ENCODE measurements at places on chromosomes 3 and 15.

DNA sequence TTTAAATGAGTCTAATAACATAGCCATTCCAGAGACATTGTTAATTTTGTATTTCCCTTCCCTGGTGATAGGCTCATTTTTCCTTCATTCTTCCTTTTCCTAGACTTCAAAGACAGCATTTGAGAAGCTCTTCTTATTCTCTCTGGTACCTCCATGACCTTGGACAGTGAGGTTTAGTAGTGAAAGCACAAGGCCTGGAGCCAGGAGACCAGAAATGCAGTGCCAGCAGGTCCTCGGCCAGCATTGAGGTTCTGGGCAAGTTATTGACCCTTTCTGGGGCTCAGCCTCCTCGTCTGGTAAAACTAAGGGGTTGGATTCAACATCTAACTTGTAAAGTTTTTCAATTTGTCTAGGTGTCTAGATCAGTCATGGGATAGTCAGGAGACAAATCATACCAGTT, 146.9 kb downstream of the SV2B start:
- no peak for DNase-seq

- DNase-seq = no peak
These were observed 43.1 kb downstream of the BHLHE40 start for GRCh38 chr3:5022187-5022965.

DNA sequence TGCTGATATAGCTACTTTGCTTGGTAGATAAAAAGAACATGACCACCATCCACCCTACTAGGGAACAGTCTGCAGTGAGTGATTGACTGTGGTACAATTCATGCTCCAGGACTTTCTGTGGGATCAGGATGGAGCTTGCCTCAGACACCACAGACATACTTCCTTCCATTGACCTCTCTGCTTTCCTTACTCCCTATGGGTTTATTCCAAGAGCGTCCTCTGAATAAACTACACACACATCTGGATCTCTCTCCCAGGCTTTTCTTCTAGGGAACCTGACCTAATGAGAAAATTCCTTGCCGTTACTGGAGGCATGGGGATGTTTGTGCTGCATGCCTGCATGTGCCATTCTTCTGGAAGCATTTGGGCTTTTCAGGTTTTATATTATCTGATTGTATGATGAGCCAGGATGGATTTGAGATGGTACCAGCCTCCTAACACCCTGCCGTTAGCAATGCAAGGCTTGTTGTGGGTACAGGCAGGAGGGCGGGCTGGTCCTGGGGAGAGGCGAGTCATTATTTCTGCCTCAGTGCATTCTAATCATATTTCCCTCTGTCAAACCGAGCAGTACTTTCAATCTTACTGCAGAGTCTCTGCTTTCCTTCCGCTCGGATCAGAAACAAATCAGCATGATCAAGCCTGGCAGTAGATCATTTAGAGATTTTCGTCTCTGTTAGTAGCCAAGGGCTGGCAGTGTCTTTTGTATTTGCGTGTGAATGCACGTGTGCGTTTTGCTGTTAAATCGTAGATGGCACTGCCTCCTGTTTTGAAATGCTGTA, 279.2 kb downstream of the PDCD6IP start:
- DNase-seq = no peak

- DNase-seq = no peak
These were observed 172.1 kb downstream of the KLF13 start for GRCh38 chr15:31498756-31499155.

- DNase-seq = no peak
These were observed 36.7 kb downstream of the MAP2K5 start for GRCh38 chr15:67579164-67579563.

- no peak for DNase-seq
These were observed 44.2 kb upstream of the PLXNA1 start for GRCh38 chr3:126938520-126939337.

- no peak for DNase-seq
These were observed 54.8 kb downstream of the NMD3 start for GRCh38 chr3:161275919-161276318.

- no peak for DNase-seq
These were observed 1135.1 kb downstream of the TUSC7 start for GRCh38 chr3:117844676-117845075.

- DNase-seq = no peak
These were observed 80.1 kb downstream of the MYO1E start for GRCh38 chr15:59292442-59293151.

DNA sequence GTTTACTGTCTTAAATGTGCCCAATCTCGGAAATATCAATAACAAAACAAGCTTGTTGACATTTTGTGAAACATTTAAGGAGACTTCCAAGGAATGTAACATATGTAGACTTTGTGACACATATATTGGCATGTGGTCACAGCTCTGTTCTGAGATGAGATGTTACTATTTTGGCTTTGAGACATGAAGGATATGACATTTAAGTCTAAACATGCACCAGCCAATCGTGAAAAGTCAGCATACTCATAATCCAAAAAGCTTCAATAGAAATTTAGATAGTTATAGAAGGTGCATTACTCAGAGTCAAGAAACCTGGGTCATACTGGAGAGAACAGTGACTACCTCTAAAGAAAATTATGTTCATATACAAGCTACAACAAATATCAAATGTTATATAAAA, 13.4 kb downstream of the COMMD2 start:
- no peak for DNase-seq

- DNase-seq = no peak
These were observed 30.2 kb downstream of the ABI3BP start for GRCh38 chr3:100963041-100963440.

DNA sequence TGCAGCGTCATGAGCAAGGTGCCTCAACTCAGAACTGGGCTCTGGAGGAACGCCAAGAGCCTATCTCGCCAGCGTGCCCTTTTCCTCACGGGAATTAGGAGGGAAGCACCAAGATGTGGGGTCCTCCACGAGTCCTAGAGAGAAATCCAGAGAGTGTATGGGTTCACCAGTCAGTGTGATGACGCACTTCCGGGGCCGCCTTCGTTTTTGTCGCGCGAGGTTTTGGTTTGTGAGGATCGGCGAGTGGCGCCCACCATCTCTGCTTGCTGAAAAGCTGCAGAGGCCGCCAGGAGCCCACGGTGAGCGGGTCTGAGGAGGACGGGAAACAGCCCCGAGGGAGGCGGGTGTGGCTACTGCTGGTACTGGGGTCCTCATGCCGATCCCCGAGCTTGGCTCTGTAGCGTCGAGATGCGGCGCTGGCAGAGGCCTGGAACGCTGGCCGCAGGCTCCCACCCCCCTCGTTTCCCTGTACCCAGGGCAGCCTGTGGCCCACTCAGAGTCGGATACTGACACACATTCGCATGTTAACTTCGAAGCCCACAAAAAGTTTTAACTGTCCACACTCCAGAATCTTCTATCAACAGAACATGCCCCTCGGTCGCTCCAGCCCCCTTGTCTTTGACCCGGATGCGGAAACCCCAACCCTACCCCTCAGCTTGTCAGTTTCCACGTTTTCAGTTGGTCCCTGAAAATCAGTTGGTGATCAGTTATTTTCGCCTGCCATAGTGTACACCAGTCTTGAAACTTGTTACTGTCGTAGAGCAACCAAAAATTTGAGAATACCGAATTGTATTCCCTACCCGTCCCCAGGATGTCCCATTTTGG, 30.4 kb downstream of the ZNF662 start:
- DNase-seq = peak; percentile 1

DNA sequence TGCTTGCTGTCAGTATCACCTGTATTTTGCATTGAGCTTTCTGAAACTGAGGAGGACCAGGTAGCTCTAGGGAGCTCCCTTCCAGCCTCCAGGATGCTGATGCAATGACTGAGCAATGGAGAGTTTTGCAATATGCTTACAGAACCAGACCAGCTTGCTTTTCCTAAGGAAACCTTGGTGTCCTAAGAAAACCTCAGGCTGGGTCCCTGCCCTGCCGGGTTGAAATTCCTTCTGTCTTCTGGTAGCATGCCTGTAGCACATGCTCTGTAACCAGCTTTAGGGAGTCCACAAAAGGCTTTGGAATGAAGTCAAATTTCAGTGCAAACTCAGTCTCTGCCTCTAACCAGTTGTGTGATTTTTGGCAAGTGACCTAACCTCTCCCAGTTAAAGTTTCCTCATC, 65.8 kb upstream of the GSK3B start:
- no peak for DNase-seq

GRCh38 chr15:25877681-25878080, 14.6 kb upstream of the ATP10A start:
- DNase-seq = no peak

DNA sequence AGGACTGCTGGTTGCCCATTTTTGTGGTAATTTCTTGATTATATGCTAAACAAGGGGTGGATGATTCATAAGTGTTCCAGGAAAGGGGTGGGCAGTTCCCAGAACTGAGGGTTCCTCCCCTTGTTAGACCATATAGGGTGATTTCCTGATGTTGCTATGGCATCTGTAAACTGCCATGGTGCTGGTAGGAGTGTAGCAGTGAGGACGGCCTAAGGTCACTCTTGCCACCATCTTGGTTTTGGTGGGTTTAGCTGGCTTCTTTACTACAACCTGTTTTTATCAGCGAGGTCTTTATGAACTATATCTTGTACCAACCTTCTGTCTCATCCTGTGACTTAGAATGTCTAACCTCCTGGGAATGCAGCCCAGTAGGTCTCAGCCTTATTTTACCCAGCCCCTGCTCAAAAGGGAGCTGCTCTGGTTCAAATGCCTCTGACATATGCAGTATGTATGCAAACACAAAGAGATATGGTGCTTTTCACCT, 46.2 kb downstream of the C3orf38 start:
- no peak for DNase-seq

GRCh38 chr15:81295486-81296121, 28.3 kb downstream of the STARD5 start:
- DNase-seq = no peak

DNA sequence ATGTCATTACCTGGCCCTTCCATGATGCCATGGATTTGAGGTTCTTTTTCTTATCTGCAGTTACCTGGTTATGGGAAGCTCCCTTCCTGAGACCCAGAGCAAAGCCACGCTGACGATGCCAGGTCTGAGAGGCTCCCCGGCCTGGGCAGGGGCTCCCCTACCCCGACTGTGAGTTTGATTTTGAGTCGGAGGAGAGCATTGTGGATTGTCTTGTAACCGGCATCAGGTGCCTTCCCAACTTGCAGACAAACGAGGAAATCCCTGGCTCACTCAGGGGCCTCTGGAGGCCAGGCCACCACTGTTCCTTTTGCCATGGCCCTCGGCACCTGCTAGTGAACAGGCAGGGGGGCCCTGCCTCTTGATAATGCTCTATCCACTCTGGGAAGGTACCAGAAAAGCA, 151.4 kb downstream of the ATP10A start:
- no peak for DNase-seq

- DNase-seq = no peak
These were observed 713.5 kb upstream of the LMCD1 start for GRCh38 chr3:7787871-7788828.

GRCh38 chr15:73677146-73677607, 7.0 kb upstream of the CD276 start:
- peak; percentile 10 for DNase-seq

- peak; percentile 50 for DNase-seq
These were observed 17.9 kb downstream of the EPHB3 start for GRCh38 chr3:184579513-184579912.

DNA sequence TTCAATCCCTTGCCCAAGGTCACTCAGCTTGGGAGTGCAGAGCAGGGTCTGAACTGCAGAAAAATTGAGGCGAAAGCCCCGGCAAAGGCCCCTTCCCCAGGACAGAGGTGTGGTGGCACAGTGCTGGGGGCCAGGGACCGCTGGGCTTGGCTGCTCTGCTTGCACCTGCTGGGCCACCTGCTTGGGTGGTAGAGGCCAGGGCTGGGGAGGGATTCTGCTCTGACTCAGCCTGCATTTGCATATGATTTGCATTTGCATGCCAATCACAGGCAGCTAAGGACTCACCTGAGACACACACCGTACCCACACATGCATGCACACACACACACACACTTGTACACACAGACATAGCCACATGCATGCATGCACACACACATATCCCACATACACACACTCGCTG, 9.9 kb downstream of the GRM2 start:
- DNase-seq = no peak

DNA sequence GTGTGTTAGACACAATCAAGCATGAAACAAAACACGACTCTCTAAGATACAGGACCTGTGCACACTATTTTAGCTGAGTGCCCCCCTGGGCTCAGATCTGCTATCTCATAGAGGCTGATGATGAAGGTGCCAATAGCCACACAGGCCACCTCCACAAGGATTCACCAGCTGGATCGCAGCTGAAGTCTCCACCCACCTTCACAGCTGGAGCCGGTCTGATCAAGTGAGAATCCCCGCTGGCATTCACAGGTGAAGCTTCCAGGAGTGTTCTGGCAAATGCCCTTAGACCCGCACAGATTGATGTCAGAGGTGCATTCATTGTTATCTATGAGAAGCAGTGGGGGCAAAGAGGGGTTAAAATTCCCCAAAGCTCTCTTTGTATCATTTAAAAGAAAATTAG, 90.1 kb downstream of the DUT start:
- no peak for DNase-seq

DNA sequence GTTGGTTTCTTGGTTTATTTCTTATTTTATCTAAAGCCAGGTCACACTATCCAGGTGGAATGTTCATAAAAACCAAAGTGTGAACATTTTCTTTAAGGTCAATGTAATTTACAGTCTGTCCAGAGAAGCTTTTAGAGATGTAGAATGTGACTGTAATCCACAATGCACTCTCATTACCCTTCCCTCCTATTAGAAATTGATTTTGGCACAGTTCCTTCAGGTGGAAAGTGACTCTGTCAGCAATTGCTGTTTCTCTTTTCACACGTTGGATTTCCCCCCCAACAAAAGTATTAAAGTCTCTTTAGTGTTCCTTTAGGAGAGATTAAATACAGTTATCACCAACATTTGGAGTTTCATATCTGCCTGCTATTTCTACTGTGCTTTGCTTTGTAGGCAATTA, 31.6 kb upstream of the COPB2 start:
- DNase-seq = no peak

DNA sequence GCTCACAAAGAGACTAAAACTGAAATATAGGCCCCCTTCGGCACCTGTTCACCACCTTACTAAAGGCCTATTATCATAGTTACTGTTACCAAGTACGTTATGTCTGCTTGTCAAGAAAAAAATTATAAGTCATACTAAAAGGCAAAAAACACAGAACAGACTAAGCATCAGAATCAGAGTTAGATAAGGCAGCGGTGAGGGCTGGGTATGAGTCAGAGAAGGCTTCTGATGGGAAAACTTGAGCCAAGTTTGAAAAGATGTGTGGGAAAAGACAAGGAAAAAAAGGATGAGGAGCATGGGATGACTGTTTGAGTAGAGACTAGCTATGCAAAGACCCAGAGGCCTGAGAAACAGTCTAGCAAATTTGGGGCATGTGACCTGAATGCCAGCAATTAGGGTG, 387.2 kb upstream of the SGO1 start:
- DNase-seq = no peak

- no peak for DNase-seq
These were observed 2.3 kb upstream of the TYRO3 start for GRCh38 chr15:41556677-41557076.

- DNase-seq = no peak
These were observed 7.2 kb upstream of the CD47 start for GRCh38 chr3:108098003-108098370.

- DNase-seq = no peak
These were observed 25.4 kb upstream of the RYK start for GRCh38 chr3:134276086-134276485.

All from CD4-positive, alpha-beta T cell treated with Interferon gamma for 1 hour (primary cell).